ENCODE measurements at places on chromosomes 4 and X. TPM values are rescaled to one million over a fixed set of nuclear protein-coding genes. Genes with fewer than 3 reads are reported as not detected.

The TMEM156 gene
- total RNA-seq, result 11.7 TPM

- no peaks in the 10 kb centered on the region for H3K27me3 ChIP-seq
- no peaks in the 10 kb centered on the region for H3K36me3 ChIP-seq
- no peak for DNase-seq
- no peak overlapping the region for H3K27ac ChIP-seq
- no peak overlapping the region for H3K4me3 ChIP-seq
Measured at GRCh38 chr4:80852061-80852460, 178.4 kb upstream of the BMP3 start.

The USP53 gene
- total RNA-seq, result 15.8 TPM

The MORC4 gene
- 7.8 TPM for total RNA-seq

DNA sequence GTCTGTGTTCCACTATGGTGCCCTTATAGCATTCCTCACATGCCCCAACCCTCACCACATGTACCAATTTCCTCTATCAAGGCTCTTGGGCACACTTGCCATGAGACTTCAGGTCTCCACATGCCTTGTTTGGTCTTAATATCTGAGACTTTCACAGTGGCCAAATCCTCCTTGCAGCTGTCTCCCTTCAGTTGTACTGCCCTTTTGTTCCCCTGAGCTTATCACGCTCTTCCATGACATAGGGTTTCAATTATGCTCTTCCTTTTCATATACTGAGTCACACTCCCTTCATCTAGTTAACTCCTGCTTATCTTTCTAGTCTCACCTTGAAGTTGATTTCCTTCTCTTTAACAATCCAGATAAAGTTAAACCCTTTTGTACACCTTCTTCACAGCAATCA lies 212.9 kb downstream of the PDHA2 start:
- no peak for DNase-seq
- H3K27ac ChIP-seq, result no peak overlapping the region
- no peak overlapping the region for H3K4me3 ChIP-seq
- H3K36me3 ChIP-seq, result no peaks in the 10 kb centered on the region
- H3K4me1 ChIP-seq, result no peaks in the 10 kb centered on the region
- H3K27me3 ChIP-seq, result no peaks in the 10 kb centered on the region

The VCX2 gene
- not detected for total RNA-seq

- no peak overlapping the region for H3K27ac ChIP-seq
- DNase-seq, result no peak
- no peak overlapping the region for H3K4me3 ChIP-seq
- no peaks in the 10 kb centered on the region for H3K36me3 ChIP-seq
- no peaks in the 10 kb centered on the region for H3K4me1 ChIP-seq
Measured at GRCh38 chrX:34350561-34351335, 218.6 kb upstream of the FAM47A start.

DNA sequence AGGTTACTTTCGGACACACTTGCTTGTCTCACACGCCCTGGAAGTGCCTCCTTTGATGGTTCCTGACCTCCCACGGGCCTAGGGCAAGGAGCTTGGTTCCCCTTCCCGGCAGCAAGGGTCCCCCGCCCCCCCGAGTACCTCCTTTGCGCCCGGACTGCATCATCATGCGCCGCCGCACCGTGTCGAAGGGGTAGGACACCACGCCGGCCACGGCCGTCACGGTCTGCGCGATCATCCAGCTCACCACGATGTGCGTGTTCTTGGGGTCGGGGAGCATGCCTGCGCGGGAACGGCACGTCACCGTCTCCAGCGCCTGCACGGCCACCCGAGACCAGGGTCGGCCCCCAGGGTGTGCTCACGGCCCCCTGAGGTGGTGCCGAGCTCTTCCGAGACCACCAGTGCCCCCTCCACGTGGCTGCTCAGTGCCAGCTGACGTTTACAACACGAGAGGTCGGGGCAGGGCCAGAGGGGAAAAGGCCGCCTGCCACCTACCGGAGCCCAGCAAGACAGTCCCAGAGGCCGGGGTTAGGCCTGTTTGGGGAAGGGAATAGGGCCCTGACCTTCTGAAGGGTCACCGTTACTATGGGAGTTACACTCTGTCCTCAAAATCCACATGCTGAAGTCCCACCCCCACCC lies 4.7 kb downstream of the SLC25A6 start:
- H3K4me3 ChIP-seq, result no peak overlapping the region
- DNase-seq, result no peak
- peaks cover 74% of the 10 kb centered on the region for H3K36me3 ChIP-seq
- H3K4me1 ChIP-seq, result peaks cover 31% of the 10 kb centered on the region
- H3K27me3 ChIP-seq, result no peaks in the 10 kb centered on the region

- H3K27me3 ChIP-seq, result peaks cover 12% of the 10 kb centered on the region
- no peak for DNase-seq
- no peak overlapping the region for H3K4me3 ChIP-seq
- H3K4me1 ChIP-seq, result peaks cover 3% of the 10 kb centered on the region
- no peaks in the 10 kb centered on the region for H3K36me3 ChIP-seq
Measured at GRCh38 chr4:25881193-25881592, 18.4 kb upstream of the SEL1L3 start.

- DNase-seq, result no peak
- H3K4me3 ChIP-seq, result no peak overlapping the region
Measured at GRCh38 chr4:182885738-182886077, 31.5 kb downstream of the DCTD start.

The AFM gene
- total RNA-seq, result not detected

DNA sequence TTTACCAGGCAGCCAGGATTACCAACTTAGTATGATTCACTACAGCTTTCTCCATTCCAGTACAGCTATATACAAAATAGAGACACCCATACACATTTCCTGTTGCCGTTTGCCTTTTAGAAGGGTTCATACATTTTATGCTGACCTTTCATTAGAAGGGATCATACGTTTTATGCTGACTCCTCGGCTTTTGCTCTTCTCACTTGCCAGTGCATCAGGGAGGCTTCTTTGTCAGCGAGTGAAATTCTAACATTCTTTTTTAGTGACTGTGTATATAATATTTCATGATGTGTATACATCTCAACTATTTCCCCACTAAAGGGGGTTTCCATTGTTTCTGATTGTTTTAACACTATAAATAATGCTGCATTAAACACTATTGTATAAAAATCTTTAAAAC lies 552.6 kb downstream of the TRIML1 start:
- no peak overlapping the region for H3K27ac ChIP-seq
- no peaks in the 10 kb centered on the region for H3K36me3 ChIP-seq
- no peak overlapping the region for H3K4me3 ChIP-seq
- H3K27me3 ChIP-seq, result no peaks in the 10 kb centered on the region
- DNase-seq, result no peak
- H3K4me1 ChIP-seq, result no peaks in the 10 kb centered on the region

- no peak overlapping the region for H3K4me3 ChIP-seq
- H3K27ac ChIP-seq, result no peak overlapping the region
- H3K27me3 ChIP-seq, result peaks cover 16% of the 10 kb centered on the region
- no peaks in the 10 kb centered on the region for H3K4me1 ChIP-seq
- no peak for DNase-seq
- H3K36me3 ChIP-seq, result no peaks in the 10 kb centered on the region
Measured at GRCh38 chr4:76430519-76431388, 4.3 kb upstream of the SHROOM3 start.

The NELFA gene
- total RNA-seq, result 46.3 TPM

The FGF5 gene
- total RNA-seq, result not detected

The FMR1NB gene
- total RNA-seq, result not detected

The KCNIP4 gene
- not detected for total RNA-seq
